ENCODE measurements at places on chromosomes 7 and 10.
A peak's percentile ranks its signal among the peaks of the same experiment; 100 is the strongest.

GRCh38 chr10:58590152-58590840 is 77.6 kb downstream of the BICC1 start:
- no peak for DNase-seq

- DNase-seq = no peak
These were observed 24.7 kb upstream of the ANKRD1 start for GRCh38 chr10:90945491-90946070.

- no peak for DNase-seq
These were observed 15.5 kb upstream of the AHCYL2 start for GRCh38 chr7:129209067-129209926.

DNA sequence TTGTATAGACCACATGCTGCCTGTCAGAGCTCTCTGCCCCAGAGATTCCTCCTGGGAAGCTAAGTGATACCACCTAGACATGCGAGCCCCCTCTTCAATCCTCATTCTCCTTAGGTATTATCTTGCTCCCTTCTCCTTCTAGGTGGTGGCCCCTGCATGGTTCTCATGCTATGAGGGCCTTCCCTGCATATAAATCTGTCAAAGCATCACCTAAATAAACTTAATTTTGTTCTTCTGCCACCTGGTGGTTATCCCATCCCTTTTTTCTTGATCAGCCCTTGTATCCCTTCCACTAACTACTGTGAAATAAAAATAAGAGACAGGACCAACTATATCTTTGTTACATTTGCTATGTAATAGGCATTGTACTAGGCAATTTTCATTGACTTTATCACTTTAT is 242.1 kb downstream of the CDC14C start:
- peak; percentile 33 for DNase-seq

DNA sequence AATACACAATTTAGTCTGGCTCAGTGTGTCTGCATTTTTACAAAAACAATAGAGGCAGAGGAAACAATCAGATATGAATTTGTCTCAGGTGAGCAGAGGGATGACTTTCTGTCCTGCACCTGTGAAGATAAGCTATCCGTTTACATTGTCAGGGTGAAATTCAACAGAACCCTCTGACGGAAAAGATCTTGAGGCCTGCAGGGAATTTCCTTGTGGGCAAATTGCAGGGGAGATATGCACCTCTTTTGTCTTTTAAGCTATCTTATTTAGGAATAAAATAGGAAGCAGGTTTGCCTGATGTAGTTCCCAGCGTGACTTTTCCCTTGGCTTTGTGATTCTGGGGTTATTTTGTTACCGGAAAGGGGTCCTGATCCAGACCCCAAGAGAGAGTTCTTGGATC is 325.1 kb downstream of the GALNT17 start:
- no peak for DNase-seq

DNA sequence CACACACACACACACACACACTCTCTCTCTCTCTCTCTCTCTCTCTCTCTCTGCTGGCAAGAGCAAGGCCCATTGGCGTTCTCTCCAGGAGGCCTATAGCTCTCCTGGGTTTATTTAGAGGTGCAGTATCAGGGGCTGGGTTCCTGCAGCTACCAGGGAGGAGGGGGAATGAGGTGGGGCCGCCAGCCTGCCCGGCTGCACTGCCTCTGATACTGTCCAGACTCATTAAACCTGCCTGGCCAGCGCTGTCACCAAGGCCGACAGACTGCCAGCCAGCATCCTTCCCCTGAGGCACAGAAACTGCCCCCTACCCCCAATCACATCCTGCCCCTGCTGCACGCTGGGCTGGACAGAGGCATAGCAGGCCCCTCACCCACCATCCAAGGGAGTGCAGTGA is 4.3 kb downstream of the PRRT4 start:
- no peak for DNase-seq

- no peak for DNase-seq
These were observed 186.4 kb downstream of the LRRC4 start for GRCh38 chr7:127844707-127845331.

DNA sequence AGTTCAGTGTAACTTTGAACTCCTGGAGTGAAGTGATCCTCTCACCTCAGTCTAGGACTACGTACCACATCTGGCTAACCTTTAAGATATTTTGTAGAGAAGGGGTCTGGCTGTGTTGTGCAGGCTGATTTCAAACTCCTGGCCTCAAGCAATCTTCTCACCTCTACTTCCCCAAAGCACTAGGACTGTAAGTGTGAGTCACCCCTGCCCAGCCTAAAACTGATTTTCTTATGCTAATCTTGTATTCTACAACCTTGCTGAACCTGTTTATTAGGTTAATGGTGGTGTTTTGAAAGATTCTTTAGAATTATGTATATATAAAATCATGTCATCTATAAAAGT is 58.0 kb downstream of the LCOR start:
- peak; percentile 6 for DNase-seq

GRCh38 chr10:21355591-21356011 is 169.9 kb downstream of the SKIDA1 start:
- DNase-seq = no peak

DNA sequence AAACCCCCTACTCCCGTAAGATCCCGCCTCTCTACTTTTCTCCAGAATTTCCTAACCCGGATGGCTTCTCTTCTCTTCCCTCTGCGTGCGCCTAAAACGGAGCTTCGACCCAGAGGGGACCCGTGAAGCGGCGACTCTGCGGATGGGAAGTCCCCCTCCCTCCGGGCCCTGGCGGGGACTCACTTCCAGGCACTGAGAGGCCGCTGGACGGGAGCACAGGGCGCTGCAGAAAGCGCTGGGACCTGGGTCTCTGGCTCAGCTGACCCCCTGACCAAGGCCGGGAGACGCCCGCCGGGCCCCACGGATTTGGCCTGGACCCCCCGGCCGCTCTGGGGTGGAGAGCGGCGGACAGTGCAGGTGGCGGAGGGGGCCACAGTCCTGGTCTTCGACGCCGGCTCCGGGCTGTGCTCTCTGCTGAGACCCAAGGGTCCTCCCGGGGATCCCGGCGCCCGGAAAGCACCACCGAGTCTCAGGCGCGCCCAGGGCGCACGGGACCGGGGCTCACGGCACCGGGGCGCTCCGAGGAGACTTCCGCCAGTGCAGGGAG is 688 bp upstream of the FOXL3 start:
- no peak for DNase-seq

DNA sequence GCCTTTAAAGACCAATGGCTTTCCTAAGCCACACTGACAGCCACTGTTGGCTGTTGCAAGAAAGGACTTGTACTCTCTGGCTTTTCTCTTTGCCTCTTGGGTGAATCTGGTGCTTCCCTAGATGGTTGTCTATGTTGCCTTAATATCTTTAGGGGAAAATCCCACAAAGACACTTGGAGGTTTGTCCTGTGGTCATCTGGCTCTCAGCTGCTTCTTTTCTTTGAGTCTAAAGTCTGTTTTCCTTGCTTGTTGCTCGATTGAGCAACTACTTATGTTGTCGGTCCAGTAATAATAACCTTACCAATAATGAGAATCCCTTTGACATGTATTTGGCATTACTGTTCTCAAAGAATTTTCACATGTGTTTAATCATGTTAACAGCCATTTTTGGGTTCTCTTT is 537.6 kb downstream of the LRMDA start:
- no peak for DNase-seq

DNA sequence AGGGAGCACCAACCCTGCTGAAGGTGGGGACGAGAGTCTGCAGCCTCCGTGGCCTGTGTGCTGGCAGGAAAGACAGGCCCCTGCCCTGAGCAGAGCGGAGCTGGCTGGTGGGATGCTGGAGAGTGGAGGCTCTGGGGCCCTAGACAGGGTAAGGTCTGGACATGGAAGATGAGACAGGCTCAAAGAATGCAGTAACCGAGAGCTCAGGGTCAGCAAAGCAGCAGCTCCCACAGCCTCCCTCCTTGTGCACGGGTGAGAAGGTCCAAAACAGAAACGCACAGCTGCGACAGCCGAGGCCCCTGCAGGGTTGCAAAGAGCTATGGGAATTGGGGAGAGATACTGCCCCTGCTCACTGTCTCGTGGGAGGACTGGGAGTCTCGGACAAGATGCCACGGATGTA is 80.5 kb downstream of the TNS3 start:
- DNase-seq = no peak

DNA sequence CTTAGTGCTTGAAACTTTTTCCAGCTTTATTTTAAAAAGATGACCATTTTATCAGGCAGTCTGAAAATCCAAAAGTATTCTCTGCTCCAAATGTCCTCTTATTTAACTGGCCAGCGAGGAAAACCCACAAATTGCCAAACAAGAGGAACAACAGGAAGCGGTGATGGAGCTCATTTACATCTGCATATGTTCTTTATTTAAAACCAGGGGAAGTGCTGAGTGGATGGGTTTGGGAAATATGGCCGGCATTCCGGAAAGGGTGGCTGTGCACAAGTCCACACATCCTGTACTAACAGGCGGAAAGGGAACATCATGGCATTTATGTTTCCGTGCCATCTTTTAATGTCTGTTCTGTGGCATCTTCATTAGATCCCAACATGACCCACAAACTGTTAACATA is 974.5 kb downstream of the LRMDA start:
- no peak for DNase-seq

DNA sequence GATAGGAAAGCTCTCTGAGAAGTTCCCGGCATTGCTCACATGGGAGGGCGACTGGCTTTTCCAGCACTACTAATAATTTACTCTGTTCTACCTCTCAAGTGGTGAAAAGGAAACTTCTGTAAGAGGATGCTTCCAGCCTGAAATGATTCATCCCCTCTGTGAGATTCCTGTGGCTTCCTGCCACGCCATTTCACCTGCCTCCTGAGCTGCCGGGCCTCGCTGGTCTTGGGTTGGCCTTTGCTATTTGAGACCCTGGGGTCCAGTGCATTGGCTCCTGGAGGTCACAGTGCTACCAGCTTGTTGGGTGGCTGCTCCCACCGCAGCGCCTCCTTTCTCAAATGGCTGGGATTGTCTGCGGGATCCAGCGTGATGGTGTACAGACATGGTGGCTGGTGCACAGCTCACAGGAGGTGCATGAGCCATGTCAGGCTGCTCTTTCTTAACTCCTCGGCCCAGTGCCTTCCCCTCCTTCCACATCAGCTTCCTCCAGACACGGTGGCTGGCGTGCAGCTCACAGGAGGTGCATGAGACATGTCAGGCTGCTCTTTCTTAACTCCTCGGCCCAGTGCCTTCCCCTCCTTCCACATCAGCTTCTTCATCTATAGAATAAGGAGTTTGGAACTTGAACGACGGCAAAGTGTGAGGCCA is 42.9 kb upstream of the PCBD1 start:
- DNase-seq = no peak

- DNase-seq = no peak
These were observed 1.1 kb upstream of the ADRA2A start for GRCh38 chr10:111075577-111076185.

DNA sequence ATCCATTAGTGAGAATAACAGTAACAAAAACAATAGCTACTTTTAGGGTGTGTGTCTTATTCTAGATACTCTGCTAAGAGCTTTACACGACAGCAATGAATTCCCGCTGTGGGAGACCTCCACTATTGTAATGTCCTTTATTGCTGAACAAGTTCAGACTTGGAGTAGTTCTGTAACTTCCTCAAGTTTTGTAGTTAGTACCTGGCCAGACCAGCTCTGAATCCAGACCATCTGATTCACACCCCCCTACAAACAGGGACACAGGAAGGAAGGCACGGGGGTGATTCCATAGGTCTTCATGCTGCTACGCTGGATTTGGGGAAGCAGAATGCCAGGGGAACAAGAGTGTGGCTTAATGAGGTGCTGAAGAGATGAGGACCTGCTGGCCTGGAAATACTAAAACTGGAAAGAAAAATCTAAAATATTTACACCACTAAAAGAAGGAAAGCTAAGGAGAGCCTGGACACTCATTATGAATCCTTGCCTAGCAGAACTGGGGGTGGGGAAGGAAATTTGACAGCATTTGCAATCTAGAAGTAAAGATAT is 194.6 kb upstream of the TMEM72 start:
- DNase-seq = no peak

- DNase-seq = no peak
These were observed 266.3 kb downstream of the KCND2 start for GRCh38 chr7:120539321-120539720.

GRCh38 chr10:30805061-30805460 is 175.5 kb upstream of the LYZL2 start:
- no peak for DNase-seq

- no peak for DNase-seq
These were observed 5.8 kb downstream of the GNAI1 start for GRCh38 chr7:80140388-80140787.

- DNase-seq = no peak
These were observed 92.3 kb downstream of the RNF216 start for GRCh38 chr7:5689118-5689517.

- no peak for DNase-seq
These were observed 17.7 kb upstream of the ASB4 start for GRCh38 chr7:95467912-95468607.
